ENCODE measurements at places on chromosomes 4 and X.

DNA sequence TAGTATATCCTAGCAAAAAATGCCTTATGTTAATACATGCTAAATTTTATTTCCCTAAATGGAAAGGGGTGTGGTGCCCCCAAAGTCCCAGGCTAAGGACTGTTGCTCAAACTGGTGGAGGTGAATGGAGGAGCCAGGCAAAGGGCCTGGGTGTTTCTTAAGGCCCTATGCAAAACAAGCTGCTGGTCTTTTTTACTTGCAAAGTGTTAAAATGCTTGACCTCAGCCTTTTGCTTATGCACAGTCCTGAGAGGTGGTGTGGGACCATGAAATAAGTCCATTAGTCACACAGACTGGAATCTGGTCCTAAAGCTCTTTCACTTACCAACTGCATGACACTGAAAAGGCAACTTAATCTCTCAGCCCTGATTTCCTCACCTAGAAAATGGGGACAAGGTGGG lies 223.5 kb upstream of the MBNL3 start:
- DNase-seq, result no peak

GRCh38 chrX:65720381-65720964 lies 53.0 kb downstream of the MSN start:
- DNase-seq, result no peak

DNA sequence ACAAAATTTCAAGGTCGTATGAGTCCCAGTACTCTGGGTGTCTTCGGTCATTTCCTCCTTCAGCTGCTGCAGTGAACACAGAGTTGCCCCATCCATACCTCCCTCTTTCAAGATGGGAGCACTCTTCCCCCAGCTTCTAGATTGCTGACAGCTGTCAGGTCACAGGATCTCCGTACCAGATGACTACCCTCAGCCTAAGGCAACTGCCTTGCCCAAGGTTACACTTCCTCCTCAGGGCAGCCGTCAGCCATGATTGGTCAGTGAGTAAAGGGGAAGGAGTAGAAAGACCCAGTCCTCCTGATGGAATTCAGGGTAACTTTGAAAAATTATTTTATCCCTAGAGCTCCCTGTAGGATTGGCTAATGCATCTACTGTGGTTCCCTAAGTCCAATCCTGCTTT lies 81.6 kb downstream of the NAF1 start:
- DNase-seq, result no peak

- DNase-seq, result no peak
Observed at GRCh38 chrX:78661836-78662235, 2.7 kb upstream of the RTL3 start.

GRCh38 chr4:41476310-41476885 lies 61.6 kb upstream of the LIMCH1 start:
- DNase-seq, result no peak

DNA sequence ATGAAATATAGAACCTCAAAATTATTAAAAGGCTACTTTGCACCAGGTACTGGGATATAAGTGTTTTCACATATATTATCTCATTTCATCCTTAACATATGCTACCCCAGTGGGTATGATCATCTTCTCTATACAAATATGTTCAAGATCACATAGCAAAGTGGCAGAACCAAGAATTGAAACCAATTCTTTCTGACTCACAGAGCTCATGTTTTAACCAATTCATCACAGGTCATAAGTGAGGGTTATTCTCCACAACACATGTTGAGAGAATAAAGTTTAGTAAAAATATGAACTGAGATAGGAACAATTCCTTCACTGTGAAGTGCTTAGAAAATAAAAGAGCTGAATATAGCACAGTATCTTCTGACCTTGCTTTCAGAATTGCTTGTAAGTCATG lies 442.9 kb upstream of the RASGEF1B start:
- DNase-seq, result no peak

- no peak for DNase-seq
Observed at GRCh38 chr4:107349732-107350131, 313.6 kb upstream of the DKK2 start.

GRCh38 chr4:42608551-42608950 lies 48.4 kb downstream of the ATP8A1 start:
- no peak for DNase-seq

- no peak for DNase-seq
Observed at GRCh38 chr4:78778530-78778929, 2.4 kb downstream of the BMP2K start.

DNA sequence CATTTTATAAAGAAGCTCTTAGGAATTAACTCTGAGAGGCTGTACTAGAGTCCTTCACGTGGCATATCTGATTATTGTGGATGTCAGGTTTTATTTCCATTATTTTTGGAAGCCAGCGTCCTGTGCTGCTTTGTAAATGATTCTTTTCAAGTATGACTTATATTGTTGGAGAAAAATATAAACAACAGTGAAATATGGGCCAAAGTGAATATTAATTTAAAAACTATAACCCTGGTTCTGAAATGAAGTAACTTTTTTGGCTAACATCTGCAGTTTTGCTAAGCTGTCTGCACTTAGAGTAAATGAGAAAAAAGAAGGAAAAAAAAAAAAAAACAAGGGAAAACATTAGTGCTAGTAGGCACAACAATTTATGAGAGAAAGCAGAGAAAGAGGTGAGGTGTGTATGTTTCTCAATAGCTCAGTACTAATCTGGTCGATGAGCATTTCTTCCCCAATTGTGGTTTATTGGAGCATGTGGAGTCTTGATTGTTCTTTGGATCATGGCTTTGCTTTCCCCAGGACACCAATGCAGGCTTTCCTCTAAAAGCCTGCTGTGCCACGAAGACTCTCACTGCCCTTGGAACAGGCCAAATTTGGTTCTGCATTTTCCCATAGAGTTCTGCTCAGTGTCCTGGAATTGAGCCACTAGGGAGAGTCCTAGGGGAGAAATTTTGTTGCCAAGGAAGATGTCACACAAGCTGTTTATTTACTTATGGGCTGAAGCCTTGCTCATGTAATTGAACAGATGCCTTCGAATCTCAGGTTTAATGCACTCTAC lies 273.3 kb downstream of the DKK2 start:
- no peak for DNase-seq

DNA sequence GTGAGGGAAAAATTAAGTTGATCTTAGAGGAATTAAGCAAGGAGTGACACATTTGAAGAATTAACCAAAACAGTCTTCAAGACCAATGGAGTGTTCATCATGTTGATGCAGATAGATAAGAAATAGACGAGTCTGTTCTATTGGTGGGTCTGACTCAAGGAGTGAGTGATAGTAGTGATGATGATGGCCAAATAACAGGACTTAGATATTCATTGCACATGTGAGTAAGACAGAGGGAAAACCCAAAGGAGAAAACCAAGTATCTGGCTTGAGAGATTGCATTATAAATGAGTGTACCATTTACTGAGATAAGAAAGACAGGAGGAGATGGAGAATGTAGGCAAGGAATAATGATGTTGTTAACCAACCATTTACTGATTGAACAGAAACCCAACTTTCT lies 321.3 kb downstream of the ADGRL3 start:
- DNase-seq, result no peak

- DNase-seq, result no peak
Observed at GRCh38 chrX:110145854-110146253, 142.9 kb downstream of the TMEM164 start.

GRCh38 chrX:136910565-136911035 lies 30.1 kb upstream of the RBMX start:
- DNase-seq, result no peak

DNA sequence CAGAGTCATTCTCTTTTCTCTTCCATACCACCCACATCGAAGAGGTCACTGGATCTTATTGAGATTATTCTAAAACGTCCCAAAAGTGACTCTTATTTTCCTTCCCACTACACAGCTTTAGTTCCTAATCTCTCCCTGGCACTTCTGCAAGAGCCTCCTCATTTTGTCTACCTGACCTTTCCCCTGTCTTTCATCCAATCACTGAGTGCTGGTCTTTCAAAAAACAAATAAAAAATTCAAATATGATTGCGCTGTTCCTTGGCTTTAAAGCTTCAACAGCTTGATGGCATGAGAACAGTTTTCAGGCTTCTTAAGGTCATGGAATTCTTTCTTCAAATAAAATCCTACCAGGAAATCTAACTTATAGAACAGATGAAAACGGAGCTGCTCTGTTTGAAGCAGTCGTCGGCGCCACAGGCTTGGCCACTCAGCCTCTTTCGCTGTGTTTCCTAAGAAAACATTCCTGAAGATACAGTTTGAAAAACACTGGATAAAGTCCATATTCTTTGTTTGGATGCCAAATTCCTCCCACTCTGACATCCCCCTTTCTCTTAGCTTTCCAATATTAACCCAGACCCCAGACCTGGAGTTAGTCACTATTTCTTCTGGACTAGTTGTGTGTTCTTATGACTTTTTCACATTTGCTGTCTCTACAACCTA lies 12.5 kb downstream of the SYTL5 start:
- no peak for DNase-seq

- no peak for DNase-seq
Observed at GRCh38 chr4:73499996-73500765, 18.6 kb downstream of the AFM start.

DNA sequence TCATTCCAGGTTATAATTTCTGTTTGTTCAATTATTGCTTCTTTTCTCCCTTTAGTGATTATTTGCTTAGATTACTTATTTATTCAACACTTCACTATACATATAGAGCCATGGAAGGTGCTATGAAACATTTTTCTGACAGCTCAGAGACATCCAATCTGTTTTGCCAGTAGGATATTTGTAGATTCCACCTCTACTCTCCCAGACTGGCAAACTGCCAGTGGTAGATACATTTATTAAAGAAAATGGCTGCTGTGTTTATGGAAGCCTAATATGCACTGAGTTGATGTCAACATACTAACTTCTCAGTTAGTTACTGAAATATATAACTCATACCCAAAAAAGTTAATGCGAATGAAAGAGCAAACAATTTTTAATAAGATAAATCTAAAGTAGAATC lies 348.6 kb downstream of the TRAM1L1 start:
- no peak for DNase-seq

DNA sequence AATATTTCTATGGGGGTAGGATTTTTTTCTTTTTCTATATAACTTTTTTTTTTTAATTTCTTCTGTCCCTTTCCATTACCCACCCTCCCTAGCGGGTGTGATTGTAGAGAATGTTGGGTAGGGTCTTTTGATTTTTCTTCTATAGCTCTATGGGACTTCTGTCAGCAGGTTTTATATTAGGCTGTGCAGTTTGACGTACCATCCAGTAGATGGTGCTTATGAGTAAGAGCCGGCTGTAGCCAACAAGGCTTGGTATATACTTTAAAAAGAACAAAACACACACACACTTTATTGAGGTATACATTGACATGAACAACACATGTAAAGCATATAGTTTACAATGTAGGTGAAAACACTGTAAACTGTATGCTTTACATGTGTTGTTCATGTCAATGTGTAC lies 247.9 kb upstream of the POF1B start:
- DNase-seq, result no peak

- no peak for DNase-seq
Observed at GRCh38 chr4:111639120-111639690, 506.0 kb upstream of the FAM241A start.

DNA sequence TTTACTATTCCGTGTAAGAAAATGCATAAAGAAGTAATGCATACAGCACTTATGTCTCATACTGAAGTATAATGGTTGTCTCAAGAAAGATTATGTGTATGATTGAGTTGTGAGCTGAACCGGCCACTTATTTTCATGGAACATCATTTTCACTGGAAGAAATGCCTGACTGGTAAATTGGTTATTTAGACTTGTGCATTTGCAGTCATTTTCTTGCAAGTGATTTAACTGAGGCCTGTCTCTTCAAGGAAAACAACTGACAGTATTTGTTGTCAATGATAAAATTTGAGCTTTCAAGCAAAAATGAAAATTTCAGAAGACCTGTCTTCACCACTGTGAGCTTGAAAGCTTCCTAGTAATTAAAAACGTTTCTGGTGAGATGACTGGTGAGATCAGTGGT lies 62.7 kb upstream of the RPS6KA3 start:
- no peak for DNase-seq

GRCh38 chr4:71677568-71677967 lies 106.3 kb downstream of the GC start:
- DNase-seq, result no peak

GRCh38 chr4:92241094-92241493 lies 62.7 kb upstream of the GRID2 start:
- no peak for DNase-seq

DNA sequence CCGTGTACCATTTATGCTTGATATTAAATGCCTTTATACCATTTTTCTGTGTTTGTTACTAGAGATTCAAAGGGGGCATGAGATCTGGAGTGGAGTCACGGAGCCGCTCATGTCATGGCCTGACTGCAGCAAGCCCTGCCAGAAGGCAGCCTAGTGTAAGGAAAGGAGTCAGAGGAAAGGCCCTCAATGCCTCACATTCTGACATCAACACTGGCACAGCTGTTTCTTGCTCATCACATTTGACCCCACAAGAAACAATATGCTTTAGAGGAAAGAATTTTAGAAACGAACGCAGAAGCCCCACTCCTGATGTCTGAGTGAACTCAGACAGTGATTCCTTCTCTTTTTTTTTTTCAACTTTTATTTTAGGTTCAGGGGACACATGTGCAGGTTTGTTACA lies 322.4 kb upstream of the CPEB2 start:
- DNase-seq, result no peak

DNA sequence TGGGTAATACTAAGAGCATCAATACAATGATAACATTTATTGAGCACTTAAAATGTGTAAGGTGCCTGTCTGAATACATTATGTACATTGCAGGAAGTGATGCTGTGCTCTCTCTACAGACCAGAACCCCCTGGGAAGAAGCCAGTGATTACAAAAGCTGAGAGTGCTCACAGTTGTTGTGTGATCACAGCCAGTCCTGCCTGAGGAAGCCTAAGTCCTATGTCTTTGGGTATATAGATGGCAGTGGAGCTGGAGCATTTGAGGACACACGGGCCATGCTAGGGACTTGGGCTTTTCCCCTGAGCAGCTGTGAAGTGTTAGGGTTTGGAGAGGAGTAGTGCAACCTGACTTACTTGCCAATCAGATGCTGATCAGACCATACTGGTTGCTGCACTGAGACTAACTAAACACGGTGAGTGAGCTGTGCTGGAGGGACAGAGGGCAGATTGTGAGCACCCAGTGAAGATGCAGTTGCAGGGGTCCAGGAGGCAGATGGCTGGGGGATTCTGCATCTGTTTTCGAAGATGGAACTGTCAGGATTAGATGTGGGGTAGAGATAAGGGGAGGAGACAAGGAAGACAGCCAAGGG lies 60.8 kb upstream of the TBC1D14 start:
- DNase-seq, result no peak

GRCh38 chr4:69830560-69831269 lies 29.2 kb downstream of the SULT1E1 start:
- no peak for DNase-seq

DNA sequence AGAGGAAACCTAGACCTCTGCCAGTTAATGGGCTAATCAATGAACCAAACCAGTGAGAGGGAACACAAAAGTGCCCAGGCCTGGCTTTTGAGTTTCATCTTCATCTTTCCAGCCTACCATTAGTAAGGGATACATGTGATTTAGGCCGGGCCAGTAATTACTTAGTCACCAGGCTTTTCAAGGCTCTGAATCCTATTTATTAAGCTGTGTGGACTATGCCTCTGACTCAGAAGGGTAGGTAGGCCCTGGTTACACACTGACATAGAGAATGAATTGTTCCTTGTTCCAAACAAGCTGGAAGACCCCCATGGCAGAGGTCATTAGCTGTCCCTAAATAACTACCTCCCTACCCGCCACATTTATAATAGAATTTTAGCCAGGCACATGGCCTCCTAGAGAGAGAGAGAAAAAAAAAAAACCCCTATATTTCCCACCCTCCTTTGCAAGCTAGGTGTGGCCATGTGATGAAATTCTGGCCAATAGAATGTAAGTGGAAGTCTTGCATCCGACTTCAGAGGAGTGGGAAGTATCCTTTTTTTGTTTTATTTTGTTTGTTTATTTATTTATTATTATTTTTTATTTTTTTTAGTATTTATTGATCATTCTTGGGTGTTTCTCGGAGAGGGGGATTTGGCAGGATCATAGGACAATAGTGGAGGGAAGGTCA lies 112.3 kb upstream of the BCOR start:
- no peak for DNase-seq

Data from activated T-helper 9 cell treated with anti-CD3 and anti-CD28 coated beads, Interleukin-2, amount 50 U/mL, for 16 hours (primary cell).